ENCODE measurements at places on chromosomes 6 and 20.

- no peak for DNase-seq
These were observed 27.3 kb upstream of the GABRR1 start for GRCh38 chr6:89244241-89244985.

DNA sequence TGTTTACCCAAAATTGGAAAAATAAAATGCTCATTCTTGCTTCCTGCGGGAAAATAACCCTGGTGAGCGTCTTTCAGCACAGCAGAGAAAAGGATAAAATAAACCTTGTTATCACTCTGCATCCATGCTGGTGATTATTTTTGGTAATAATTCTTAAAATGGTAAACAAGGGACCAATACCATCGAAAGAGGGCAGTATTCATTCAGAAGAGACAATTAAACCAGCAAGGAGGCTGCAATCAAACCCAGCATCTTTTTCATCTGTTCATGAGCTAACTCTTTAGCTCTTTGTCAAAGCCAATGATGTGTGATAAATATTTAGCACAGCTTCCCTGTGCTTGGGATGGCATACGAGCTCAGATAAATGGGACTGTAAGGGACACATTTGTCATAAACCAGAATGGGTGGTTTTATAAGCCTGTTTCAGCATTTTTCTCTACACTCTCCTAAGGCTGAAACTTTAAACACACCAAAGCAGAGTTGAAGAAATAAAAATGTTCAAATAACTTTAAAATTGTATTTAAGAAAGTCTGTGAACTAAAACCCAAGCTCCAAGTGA, 34.4 kb downstream of the CDH26 start:
- no peak for DNase-seq

GRCh38 chr6:107144666-107145065, 29.4 kb upstream of the BEND3 start:
- DNase-seq = no peak

- DNase-seq = no peak
These were observed 69.6 kb downstream of the TMEM242 start for GRCh38 chr6:157253699-157254098.

DNA sequence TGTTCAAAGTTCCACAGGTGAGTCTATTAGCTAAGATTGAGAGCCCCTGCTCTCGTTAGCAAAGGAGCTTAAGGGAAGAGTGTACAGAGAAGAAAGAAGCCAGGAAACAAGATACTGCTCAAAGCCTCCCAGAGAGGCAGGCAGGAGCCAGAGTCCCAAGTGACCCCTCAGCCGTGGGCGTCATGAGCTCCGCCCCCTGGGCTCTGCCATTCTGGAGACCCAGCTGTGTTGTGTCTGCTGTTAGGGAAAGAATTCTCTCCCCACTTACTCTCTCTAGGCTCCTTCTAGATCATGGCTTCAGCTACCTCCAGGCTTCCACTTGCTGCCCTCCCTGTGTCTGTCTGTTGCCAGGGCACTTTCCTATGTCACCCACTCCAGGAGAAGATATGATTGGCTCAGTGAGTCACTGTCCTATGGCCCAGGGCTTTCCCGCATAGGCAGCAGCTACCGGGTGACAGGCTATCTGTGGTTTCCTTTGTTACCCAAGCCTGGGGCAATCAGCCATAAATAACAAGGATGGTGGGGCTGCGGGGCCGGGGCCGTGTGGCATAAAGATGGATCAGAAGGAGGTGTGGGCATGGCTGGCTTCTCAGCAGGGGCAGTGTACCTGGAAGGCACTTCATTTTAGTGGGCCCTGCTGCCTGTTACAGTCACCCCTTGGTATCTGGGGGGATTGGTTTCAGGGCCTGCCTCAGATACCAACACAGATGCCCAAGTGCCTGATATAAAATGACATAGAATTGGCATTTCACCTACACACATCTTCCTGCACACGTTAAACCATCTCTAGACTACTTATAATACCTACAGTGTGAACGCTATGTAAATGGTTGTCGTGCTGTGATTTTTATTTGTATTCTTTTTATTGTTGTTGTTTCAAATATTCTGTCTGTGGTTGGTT, 118.9 kb downstream of the ARMC2 start:
- peak; percentile 9 for DNase-seq

GRCh38 chr6:136341967-136342366, 52.3 kb upstream of the BCLAF1 start:
- DNase-seq = no peak

DNA sequence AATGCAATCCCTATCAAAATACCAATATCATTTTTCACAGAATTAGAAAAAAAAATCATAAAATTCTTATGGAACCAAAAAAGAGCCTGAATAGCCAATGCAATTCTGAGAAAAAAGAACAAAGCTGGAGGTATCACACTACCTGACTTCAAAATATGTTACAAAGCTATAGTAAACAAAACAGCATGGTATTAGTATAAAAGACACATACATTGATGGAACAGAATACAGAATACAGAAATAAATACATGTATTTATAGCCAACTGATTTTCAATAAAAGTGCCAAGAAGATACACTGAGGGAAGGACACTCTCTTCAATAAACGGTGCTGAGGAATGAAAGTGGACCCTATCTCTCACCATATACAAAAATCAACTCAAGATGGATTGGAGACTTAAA, 28.7 kb upstream of the AKAP12 start:
- DNase-seq = no peak

- DNase-seq = no peak
These were observed 41.6 kb upstream of the PMEPA1 start for GRCh38 chr20:57751411-57751810.

DNA sequence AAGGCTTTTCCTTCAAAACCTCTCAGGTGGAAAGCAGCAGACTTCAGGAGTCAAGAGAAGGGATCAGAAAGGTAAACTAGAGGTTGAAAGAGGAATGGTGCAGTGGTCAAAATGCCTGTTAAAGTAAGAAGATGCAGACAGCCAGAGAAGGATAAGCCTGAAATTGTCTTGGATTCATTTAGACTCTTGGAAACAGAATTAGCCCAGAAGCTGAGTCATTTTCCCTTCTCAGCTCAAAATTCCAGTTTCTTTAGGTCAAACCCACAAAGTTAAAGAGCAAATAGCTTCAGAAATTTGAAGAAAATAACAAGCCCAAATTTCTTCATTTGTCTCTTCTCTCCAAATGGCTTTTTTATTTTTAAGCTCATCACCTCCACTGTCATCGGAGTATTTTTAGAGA, 73.9 kb downstream of the DHX35 start:
- DNase-seq = no peak

DNA sequence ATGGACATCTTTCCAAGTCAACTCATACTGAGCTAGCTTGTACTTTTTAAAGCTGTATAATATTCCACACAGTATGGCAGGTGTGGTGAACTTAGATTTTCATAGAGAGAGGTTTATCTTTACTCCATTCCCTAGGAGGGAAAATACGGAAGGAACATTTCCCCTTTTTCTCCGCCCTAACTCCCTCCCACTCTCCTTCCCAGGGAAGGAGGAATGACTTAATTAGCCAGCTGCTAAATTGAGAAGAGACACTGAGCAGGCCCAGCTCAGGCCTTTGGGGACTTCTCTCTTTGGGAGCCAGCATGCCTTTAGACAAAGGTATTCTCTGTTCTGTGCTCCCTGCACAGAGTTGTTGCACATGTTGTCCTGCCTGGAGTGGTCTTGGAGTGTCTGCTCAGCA, 46.1 kb downstream of the MBOAT1 start:
- no peak for DNase-seq

GRCh38 chr6:130027948-130028347, 9.6 kb downstream of the L3MBTL3 start:
- DNase-seq = no peak

DNA sequence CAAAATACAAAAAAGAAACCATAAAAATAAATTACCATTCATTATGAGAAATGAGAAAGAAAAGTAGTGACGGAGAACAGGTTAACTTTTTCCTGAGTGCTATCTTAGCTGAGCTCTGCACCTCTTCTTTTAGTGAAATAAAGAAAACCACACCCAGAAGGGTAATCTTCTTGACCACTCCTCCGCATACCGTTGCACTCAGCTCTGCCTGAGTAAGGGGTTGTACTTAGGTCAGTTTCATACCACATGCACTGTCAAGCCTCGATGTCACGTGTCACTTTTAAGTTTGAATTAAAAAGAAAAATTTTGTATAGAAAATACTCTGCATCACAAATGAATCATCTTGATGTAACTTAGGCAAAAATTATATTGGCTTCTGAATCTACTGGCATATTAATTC, 2.8 kb downstream of the EZR start:
- DNase-seq = no peak

Data from activated T-cell treated with anti-CD3 and anti-CD28 coated beads for 48 hours (primary cell).